Memory B cell (primary cell): ENCODE measurements at places on chromosomes 1 and 21.

DNA sequence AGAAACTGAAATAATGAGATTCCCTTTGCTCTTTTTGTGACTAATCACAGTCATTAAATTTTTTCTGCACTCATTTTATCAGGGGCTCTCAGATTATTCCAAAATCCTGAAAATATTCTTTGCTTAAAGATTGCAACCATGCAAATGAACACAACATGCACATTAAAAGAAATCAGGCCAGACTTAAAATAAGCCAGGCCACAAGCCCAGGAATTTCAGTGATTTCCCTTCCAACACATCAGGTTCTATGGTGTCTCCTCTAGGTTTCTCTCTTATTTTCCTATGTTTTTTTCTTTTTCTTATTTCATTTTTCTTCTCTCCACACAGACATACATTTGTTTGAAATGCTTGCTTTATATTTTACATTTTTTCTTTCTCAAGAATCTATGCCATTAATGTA lies 65.3 kb downstream of the NIBAN1 start:
- DNase-seq, result no peak

GRCh38 chr1:210233495-210234328 lies 1.1 kb downstream of the SERTAD4 start:
- DNase-seq, result no peak

- peak; percentile 4 for DNase-seq
Observed at GRCh38 chr1:71046891-71047634, 553 bp downstream of the PTGER3 start.

- no peak for DNase-seq
Observed at GRCh38 chr1:57327336-57327735, 96.5 kb downstream of the DAB1 start.

DNA sequence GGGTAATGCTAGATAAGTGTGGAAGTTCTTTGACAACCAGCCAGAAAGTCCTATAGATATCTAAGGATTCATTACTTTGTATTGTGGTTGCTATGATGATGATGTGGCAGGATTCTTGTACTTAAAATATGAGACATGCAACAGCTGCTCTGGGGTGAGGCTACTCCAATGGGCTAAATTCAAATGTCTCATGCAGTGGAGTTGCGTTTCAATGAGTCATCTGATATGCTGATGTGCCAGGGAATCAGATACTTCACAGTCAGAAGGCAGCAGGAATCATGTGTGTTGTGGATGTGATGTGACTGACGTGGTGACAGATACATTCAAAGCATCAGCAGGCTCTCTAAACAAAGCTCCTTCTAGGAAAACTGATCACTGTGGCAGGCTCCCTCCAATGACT lies 66.5 kb downstream of the TSEN15 start:
- DNase-seq, result no peak

DNA sequence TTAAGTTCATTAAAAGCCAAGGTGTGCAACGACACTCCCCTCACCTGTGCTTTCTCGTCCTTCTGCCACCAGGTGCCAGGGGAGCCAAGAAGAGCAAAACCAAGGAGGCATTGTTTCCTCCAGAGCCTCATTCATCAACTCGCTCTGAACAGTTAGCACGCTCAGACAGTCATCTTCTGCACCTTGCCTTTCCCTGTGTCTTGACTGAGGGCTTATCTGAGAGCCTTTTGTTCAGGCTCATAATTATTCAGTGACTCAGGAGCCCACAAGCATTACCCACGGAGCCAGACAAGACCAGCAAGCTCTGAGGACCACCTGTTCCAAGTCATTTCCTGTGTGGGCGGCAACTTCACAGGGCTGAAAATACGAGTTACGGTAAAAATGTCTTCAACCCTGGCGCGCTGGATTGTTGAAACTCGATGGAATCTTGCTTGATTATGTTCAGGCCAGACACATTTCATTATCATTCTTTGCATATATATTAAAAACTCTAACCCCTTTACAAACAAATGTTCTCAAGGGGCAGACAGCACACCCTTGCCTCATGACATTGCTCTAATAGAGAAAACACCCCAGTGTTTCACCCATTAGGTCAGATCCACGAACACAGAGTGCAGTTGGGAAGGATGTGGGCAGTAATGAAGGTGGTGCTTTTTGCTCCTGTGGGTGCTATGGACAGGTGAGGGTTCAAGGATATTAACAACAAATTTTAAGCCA lies 89.7 kb upstream of the RUNX1 start:
- no peak for DNase-seq

DNA sequence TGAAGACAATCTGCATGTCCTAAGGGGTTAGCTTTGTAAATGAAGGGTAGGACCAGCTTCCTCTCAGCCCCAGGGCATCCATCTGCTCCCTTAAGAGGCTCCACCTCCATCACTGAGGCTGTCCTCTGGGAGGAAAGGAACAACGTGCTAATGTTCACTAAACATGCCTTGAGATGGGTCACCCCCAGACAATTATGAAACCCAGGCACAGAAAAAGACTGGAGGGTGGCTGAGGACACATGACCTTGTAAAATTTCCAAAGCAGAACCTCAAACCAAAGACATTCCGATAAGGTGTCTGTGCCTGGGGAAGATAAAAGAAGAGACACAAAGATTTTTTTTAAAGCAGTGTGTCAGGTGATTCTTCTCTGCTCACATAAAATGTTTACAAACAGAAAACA lies 37.6 kb upstream of the ZNF124 start:
- no peak for DNase-seq

GRCh38 chr1:166116026-166116425 lies 50.8 kb downstream of the FAM78B start:
- DNase-seq, result no peak

DNA sequence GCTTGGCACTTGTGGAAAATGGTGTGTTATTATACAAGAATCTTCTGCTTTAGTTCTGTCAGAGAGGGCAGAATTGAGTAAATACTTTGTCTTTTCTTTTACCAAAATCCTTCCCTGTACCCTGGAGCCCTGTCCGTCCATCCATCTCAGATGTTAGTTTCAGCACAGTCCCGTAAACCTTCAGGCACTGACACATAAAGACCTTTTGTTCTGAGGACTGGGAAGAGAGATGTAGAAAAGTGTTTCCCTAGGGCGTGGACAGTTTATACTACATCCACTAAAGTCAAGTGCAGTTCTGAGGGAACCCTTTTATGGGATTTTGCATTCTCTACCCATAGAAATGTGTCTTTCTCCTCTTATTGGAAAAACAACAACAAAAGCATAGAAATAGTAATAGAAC lies 162.4 kb downstream of the PDE4B start:
- no peak for DNase-seq

GRCh38 chr1:229230893-229231753 lies 39.8 kb upstream of the RAB4A start:
- DNase-seq, result no peak

GRCh38 chr1:197144570-197145325 lies 1.7 kb downstream of the ASPM start:
- no peak for DNase-seq

GRCh38 chr1:109527846-109528695 lies 11.6 kb upstream of the GPR61 start:
- DNase-seq, result no peak

GRCh38 chr1:61142726-61143500 lies 60.6 kb downstream of the NFIA start:
- no peak for DNase-seq

DNA sequence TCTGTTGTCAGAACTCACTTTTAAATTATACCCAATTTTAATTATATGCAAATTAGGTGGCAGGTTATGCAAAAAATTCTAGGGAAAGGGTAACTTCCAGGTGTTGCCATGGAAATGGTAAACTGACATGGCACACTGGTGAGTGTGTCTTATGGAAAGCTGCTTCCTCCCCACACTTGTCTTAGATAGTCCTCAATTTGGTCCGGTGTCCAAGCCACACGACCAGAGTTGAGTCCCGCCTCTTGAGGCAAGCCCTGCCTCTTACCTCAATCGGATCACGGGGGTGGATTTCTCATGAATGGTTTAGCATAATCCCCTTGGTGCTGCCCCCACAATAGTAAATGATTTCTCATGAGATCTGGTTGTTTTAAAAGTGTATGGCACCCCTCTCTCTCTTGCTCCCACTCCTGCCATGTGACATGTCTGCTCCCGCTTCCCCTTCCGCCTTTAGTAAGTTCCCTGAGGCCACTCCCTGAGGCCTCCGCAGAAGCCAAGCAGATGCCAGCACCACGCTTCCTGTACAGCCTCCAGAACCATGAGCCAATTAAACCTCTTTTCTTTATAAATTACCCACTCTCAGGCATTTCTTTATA lies 74.9 kb downstream of the MATN1 start:
- DNase-seq, result no peak

- DNase-seq, result no peak
Observed at GRCh38 chr21:41830145-41830707, 48.9 kb downstream of the PRDM15 start.

- DNase-seq, result peak; percentile 48
Observed at GRCh38 chr1:202135221-202135721, 9.3 kb downstream of the ARL8A start.

DNA sequence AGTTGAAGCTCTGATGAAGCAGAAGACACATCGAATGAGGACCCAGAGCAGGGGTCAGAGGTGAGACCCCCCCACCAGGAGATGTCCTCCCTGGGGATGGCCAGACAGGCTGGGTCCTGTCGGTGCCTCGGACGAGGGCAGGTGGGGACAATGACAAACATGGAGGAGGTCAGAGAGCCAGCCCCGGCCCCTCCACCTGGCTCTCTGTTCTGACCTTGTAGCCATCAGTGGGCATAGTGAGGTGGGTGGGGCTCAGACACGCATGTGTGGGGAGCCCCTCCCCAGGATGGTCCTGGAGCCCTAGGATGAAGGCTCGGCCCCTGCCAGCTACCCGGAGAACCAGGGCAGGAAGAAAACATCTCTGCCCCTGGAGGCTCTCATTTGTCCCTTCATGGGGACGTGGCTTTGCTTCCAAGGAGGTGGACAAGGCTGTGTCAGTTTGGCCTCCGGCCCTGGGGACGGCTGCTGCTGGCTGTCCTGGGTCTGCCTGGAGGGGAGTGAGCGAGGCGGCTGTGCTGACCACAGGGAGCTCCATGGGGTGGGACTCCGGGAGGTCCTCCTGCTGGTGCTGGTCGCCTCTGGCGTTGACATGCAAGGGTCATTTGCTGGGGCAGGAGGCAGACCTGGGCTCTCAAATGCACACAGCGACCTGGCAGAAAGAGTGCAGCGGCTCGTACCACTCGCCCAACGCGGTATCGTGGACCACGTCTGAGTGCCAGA lies 2.6 kb downstream of the KRTAP10-6 start:
- DNase-seq, result no peak

GRCh38 chr1:29569971-29570634 lies 333.8 kb downstream of the PTPRU start:
- no peak for DNase-seq

DNA sequence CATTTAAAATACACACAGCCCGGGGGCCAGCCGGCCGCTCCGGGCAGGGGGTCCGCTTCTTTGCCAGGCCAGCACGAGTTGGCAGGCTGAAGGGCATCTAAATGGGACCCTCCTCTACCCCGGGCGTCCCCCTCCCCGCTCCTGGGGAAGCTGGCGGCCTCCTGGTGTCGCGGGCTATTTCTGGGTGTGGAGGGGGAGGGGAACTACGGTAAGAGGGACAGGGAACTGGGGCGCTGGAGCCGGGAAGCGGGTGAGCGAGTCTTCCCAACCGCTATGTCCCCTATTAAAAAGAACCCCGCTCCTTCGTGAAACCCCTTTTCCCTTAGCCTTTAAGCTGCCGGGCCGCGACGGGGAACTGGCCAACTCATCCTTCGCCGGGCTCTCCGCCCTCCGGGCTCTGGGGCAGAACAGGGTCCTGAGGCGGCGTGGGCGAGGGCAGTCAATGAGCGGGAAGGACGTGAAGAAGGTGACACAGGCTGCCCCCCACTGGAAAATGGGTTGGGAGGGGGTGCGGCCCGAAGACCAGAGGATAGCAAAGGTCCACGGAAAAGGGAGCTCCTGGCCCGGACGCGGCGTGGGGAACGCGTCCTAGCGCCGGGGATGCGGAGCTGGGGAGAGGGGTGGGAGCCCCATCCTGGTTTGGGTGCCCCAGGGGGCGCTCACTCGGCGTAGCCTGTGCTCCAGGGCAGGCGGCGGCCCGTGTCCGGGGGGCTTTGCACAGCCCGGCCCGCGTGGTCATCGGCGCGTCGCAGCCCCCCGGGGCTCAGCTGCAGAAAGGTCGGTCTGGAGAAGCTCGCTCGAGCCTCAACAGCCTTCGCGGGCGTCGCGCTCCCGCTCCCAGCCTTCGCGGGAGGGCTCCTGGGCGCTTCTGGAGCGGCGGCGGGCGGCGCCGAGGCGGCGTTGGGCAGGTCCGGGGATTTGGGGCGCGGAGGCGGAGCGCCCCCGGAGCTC lies 544 bp downstream of the PPM1J start:
- no peak for DNase-seq

- no peak for DNase-seq
Observed at GRCh38 chr1:227793948-227794816, 21.3 kb upstream of the PRSS38 start.

GRCh38 chr1:226618380-226618779 lies 69.8 kb downstream of the STUM start:
- DNase-seq, result no peak

GRCh38 chr21:18716578-18717138 lies 313.1 kb upstream of the TMPRSS15 start:
- no peak for DNase-seq

GRCh38 chr1:37449936-37450335 lies 24.4 kb upstream of the ZC3H12A start:
- no peak for DNase-seq

DNA sequence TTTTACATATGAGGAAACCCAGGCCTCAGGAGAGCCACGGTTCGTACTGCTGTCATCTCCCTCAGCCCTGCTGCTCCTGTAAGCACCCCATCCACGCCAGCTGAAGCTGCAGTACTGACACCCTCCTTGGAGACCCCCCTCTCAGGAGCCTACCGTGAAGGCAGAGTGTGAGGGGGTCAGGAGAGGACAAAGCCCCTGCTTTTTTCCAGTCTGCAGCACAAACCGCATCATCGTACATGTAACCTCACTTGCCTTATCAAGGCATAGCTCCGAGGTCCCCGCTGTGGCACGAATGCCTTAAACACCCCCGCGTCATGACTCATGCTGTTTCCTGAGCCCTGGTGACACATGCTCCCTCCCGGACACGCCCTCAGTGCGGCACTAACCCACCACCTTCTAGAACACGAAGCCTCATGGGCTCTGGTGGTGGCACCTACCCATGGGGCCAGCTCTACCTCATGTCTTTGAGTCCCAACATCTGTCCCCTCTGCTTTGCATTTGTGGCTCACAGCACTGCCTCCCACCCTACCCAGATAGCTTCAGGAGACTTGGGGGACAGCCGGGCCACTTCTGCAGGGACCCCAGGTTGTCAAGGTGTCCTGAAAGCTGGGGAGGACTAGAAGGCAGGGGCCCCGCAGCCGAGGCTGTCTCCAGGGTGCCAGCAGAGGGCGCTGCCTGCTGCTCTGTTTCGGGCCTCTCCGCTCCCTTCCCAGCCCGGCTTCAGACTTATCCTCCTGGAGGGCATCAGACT lies 4.9 kb downstream of the SH3BGRL3 start:
- peak; percentile 84 for DNase-seq
